Forelimb muscle (tissue), 1 donor: ENCODE measurements at places on chromosomes 2 and 18. TPM values are rescaled to one million over a fixed set of nuclear protein-coding genes. Genes with fewer than 3 reads are reported as not detected.

DNA sequence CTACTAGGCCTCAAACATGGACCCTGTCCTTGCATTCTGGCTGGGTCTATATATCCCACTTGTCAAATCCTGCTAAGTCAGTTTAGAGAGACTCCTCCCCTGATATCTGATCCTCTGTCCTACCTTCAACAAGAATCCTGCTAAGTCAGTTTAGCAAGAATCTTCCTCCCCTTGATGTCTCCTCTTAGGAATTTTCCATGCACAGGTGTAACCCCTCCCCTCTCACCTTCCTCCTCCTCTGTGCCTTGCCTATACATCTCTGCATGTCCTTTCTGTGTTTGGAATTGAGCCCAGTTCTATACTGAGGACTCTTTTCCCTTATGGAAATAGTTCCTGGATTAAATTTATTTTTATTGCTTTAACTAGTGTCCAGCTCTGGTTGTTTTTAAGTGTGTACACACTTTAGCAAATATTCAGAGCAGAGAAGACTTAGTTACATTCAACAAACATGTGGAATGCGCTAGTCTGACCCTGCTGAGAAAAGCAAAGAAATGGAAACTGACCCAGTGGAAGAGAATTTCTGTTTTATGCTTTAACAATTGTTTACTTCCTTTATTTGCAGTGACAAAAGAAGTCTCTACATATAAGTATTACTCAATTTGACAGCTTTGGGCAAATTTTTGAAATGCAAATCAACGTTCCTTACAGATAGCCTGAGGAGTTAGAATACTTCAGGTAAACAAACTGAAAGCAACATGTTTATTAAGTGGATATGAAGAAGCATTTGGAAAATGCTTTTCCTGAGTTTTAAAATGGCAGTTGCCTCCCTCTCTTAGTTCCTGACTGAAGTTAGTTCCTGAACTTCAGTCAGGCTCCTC is 80.6 kb downstream of the RIT2 start:
- no peak for DNase-seq

DNA sequence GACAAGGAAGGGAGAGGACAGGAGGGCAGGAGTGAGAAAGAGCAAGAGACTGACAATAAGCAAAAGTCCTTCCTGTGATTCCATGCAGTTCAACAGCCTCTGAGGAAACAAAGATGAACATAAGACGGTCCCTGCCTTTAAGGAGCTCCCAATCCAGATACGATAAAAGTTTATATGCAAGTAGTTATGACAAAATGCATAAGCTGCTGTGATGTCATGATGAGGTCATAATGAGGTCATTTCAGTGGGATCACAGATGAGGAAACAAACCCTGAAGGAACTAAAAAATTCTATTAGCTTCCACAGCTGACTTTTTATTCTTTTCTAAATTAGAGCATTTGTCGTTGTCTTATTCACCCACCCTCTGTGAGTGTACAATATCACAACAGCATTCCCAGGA is 458.5 kb upstream of the ACVR2A start:
- no peak for DNase-seq

- DNase-seq: no peak
Observed at GRCh38 chr2:21052044-21052443, 8.2 kb upstream of the APOB start.

DNA sequence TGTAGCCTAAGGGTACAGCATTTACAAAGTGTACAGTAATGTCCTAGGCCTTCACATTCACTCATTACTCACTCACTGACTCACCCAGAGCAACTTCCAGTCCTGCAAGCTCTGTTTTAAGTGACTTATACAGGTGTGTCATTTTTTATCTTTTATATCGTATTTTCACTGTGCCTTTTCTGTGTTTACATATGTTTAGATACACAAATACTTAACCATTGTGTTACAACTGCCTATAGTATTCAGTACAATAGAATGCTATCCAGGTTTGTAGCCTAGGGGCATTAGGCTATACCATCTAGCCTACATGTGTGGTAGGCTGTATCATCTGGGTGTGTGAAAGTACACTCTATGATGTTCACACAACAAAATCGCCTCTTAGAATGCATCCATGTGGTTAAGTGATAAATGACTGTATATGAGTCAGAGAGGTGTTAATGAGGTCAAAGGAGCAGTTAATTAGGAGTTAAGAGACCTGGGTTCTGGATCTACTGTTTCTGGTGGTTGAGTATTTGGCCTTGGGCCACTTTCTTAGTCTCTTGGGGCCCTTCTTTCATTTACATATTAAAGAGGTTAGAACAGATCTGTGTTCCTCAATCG is 149.1 kb downstream of the GREB1L start:
- DNase-seq: no peak

DNA sequence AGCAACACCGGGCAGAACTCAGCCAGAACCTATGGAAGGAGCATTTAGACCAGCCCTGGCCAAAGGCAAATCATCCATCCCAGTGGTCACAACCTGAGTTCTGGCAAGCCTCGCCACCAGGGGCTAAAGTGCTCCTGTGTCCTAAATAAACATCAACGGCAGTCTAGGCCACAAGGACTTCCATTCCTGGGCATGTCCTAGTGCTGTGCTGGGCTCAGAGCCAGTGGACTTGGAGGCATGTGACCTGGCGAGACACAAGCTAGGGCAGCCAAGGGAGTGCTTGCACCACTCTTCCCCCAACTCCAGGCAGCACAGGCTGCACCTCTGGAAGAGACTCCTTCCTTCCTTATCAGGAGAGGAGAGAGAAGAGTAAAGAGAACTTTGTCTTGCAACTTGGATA is 69.0 kb downstream of the ST6GAL2 start:
- DNase-seq: no peak

DNA sequence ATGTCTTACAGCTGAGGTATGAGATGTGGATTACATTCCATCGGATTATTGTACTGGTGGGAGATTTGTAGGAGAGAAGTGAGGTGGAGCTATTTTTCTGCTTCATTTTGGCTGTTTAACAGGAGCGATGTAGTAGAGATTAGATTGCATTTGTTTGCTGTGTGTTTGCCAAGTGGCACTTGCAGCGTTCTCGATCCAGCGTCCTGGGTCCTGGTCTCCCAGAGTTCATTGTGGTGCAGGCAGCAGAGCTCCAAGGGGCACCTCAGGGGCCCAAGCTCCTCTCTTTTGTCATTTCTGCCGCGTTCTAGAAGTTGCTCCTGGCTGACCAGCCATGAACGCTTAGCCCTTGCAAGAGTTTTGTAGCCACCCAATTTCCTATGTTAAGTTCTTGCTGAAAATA is 210.1 kb upstream of the APCDD1 start:
- DNase-seq: no peak

ANKRD30BL gene
- not detected for polyA plus RNA-seq

CPLX4 gene
- not detected for polyA plus RNA-seq

NLRC4 gene
- 0.85 TPM for polyA plus RNA-seq

- no peak for DNase-seq
Observed at GRCh38 chr2:221708902-221709301, 136.8 kb upstream of the EPHA4 start.

TMEM200C gene
- 0.75 TPM for polyA plus RNA-seq

DNA sequence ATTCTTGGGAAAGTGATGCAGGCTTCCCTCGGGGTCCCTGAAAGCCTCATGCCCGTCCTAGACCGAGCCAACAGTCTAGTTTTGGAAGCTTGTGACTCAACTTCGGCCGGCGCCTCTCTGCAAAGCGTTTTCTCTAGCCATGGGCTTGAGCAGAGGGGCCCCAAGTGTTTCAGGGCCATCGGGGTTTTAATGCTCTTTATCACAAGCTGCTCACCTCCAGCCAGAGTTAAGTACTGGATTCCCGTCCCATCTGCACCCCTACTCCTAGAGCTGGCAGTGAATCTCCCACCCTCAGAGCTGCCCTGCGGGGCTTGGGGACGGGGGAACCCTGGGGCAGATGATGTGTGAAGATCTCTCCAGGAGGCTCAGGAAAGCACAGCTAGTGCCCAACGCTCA is 7.3 kb downstream of the RAX start:
- DNase-seq: no peak

DNA sequence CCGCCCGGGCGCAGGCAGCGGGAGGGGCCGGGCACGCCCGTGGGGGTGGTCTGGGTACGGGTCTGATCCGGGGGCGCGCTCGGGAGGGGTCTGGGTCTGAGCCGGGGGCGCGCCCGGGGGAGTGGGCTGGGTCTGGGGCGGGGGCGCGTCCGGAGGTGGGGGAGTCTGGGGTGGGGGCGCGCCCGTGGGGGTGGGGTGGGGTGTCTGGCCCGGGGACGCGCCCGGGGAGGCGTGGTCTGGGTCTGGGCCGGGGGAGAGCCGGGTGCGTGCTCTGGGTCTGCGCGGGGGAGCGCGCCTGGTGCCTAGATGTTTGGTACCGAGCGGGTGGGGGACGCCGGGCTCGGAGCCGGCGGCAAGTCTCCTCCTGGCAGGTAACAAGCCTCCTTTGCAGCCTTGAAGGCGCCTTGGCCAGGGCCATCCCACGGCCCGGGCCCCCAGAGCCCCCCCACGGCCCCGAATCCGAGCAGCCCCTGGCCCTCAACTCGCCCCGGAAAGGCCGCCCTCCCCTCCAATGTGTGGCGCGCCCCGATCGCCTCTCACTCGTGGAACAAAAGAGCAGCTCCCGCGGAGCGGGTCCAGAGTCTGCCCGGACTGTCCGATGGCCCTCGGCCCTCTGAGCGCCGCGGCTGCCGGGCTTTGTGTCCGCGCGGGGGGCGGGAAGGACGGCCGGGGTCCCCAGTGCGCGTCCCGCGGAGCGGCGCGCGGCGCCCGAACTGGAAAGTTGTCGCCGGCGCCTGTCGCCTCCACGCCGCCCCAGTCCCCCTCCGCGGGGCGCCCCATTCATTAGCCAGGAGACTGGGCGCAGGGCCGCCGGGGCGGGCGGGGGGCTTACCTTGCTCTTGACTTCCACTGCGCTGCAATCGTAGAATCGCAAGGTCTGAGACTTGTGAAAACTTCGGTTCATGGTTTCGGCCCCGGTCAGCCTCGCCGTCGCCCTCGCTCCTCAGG is 595 bp downstream of the PARD6G start:
- DNase-seq: no peak

FBLN7 gene
- polyA plus RNA-seq: 9.2 TPM

DNA sequence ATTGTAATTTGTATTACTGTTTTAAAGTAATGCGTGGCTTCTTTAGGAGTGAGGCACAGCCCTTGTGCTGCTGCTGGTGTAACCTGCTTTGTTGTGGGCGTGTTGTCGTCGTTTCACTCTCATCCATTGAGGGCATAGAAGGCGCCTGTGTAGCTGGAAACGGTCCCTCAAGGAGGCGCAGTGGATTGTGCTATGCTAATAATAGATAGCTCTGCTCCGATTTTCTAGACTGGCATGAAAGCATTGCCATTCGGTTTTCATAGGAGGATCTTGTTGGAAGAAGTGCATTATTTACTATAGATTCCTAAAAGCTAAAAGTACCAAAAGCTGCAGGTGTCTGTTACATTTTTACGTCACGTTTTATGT is 17.9 kb downstream of the RAB12 start:
- DNase-seq: no peak

COLEC12 gene
- polyA plus RNA-seq: 38.7 TPM

REEP1 gene
- 76.7 TPM for polyA plus RNA-seq

DNA sequence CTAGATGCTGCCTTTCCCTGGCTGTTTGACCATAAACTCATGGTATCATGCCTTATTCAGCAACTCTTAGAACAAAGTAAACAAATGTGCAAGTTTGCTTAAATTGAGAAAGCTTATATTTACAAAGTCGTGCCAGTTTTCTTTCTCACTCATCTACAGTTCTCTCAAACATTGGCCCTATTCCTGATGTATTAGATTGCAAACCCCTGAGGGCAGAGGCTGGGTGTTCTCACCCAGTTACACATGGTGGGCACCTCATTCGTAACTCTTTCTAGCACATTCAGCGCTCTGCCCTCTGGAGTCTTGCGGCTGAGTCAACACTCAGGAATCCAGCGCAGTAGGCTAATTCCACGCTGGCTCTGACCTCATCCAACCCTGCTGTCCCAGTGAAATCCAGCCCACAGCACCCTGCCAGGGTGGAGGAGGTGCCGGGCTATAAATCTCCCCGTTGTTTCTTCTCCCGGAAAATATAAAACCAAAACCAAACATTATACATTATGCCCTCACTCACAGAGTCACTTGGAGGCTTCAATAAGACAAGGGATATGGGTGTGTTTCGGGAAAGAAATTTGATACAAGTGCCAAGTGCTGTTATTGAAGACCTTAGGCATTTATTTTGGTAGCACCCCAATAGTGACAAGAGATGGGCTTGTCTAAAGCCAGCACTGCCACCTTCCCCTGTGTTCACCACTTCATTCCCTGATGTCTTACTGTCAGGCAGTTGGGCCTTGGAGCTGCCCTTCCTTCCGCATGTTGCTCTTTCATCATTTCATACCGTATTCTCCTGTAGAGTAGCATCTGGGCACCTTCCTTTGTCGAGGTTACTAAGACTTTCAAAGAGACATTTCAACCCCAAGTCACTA is 287.4 kb downstream of the PRKCE start:
- DNase-seq: no peak

TRABD2A gene
- polyA plus RNA-seq: 0.08 TPM

- no peak for DNase-seq
Observed at GRCh38 chr2:16785149-16785548, 119.5 kb upstream of the CYRIA start.

TLX2 gene
- polyA plus RNA-seq: not detected

KCNG3 gene
- not detected for polyA plus RNA-seq

DNA sequence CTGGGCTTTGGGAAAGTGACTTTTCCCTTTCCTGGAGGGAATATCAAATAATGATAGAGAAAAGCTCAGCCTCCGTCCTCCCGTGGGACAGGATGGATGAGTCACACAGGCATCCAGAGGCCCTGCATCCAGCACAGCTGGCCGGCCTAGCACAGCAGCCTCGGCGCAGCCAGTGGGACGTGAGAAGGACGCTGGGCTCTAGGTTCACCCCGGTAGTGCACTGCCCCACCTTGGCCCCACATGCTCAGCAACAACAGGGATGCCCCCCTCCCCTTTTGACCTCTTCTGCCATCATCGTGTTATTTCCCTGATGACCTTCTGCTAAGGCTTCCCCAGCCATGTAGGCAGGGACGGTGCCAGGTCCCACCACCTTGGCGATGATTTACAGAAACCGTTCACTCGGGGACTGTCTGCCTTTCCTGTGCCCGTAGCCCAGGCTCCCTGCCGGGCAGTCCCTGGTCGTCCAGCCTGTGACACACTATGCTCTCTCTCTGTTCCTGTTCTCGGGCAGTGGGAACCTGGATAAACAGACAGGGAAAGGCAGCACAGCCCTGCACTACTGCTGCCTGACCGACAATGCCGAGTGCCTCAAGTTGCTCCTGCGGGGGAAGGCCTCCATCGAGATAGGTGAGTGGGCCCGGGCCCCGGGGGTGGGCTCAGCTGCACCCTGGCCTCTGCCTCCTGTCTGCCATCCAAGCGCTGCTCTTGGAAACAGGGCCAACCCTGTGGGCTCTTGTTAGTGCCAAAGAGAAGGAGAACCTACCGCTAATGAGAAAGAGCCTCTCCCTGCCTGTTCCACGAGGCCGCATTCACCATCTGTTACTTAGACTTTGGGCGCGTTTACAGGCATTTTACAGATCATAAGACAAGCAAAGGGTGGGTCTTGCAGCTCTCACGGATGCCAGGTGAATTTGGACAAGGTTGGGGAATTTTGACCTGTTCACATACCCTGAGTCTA is 44.6 kb downstream of the ITGB1BP1 start:
- peak; percentile 9 for DNase-seq

- DNase-seq: no peak
Observed at GRCh38 chr2:79593237-79593867, 80.5 kb downstream of the CTNNA2 start.

GRCh38 chr18:22432657-22433137 is 15.0 kb upstream of the CTAGE1 start:
- DNase-seq: no peak

XIRP2 gene
- 201 TPM for polyA plus RNA-seq

TMEM37 gene
- 8.3 TPM for polyA plus RNA-seq
